ENCODE measurements at places on chromosomes 2 and 18.

GRCh38 chr18:63306249-63306648 is 13.3 kb downstream of the BCL2 start:
- DNase-seq = no peak

DNA sequence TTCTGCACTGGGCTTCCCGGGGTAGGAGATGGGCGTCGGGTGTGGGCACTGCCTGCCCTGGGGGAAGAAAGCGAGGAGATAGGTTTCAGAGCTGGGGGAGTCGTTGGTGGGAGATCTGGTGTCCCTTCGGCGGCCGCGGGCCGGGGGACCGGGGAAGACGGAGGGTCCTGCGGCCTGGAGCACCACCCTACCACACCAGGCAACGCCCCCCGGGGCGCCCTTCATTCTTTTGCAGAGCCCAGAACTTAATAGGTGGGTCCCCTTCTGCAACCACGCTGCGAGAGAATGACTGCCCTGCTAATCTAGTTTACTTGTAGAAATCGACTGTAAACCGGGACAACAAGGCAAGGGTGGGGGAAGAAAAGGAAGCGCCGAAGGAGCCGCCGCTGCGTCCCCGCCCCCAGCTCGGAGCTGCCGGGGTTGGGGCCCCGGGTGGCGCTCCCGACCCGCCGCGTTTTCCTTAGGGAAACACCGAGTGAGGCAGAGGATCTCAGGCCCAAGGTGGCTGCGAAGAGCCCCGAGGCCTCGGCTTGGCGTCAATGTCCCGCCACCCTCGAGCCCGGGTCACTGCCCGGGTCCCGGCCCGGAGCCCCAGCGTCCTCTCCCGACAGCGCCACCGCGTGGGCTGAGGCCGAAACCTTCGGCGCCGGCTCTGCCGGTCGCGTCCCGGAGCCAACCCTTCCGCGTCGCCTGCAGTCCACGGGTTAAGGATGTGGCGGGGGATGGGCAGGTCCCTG is 5.4 kb upstream of the SATB2 start:
- no peak for DNase-seq

- no peak for DNase-seq
These were observed 24.4 kb downstream of the SLC39A6 start for GRCh38 chr18:36104749-36105148.

GRCh38 chr2:220569112-220569897 is 941.9 kb downstream of the SLC4A3 start:
- DNase-seq = no peak

- DNase-seq = no peak
These were observed 70.1 kb downstream of the OSR1 start for GRCh38 chr2:19288291-19288690.

GRCh38 chr2:208183972-208184705 is 5.7 kb downstream of the C2orf80 start:
- DNase-seq = no peak

DNA sequence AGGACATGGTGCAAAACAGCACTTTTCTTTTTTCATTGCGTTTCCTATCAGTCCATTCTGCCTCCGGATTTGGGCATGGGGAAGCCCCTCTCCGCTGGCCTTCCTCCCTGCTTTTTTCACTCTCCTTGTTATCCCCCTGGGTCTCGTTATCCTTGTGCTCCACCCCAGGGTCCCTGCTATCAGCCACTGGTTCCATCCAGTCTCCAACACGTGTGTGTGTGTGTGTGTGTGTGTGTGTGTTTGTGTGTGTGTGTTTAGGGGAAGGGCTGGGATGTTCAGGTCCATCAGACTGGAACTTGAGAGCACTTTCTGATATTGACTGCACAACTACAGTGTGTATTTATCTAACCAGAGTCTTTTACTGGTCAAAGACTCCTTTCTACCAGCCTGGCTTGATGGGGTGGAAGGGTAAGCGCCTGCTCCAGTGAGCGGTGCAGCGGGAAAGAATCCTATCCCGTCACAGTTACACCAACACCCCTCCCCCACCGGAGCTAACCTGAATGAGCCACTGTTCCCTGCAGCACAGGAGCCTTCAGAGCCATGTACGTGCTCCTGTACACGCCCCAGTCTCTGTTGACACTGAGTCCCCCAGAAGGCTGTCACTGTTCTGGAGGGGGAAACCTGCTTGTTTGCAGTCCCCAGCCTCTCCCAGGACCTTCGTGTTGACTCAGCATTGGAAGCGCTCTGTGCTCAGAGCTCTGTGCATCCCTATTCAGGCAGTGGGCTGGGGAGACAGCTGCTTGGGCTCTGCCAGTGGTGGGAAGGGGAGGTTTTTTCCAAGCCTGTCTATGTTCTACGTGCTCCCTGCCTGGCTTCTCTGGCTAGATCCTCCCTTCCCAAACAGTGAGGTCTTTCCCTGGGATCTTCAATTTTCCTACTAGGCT is 4.6 kb downstream of the INHA start:
- DNase-seq = no peak

DNA sequence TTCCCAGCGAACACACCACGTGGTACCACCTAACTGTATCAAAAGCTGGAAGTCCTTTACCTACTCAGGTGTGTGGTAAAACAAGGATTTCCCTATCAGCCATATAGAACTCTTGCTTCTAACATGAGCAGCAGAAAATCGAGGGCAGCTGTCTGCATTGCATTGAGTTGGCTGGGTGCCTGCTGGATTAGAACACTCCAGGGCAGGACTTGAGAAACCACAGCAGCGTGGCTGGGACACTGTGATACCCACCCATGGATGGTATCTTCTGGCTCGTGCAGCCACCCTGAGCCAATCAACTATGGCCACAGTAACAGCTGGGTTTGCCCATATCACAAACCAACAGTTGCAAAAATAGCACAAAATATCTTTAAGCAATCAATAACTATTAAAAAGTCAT is 188.3 kb downstream of the FBXO15 start:
- DNase-seq = no peak

GRCh38 chr2:217920879-217921603 is 81.8 kb downstream of the TNS1 start:
- no peak for DNase-seq

DNA sequence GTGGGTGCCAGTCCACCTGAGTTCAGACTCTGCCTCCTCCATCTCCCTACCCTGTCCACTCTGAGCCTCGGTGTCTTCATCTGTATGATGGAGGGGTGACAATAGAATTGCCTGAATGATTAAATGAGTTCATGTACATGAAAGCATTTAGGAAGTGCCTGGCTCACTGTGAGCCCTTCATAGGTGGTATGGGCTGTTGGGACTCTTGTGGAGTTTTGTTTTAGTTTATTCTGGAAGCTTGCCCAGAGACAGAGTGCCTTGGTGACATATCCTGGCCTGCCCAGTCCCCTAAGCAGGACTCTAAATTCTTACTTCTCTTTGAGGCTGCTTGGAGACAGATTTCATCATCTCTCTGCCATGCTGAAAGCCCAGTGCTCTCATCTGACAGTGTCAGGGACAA is 24.5 kb upstream of the GIGYF2 start:
- no peak for DNase-seq
